ENCODE measurements at places on chromosomes 6 and 20.

GRCh38 chr6:29466241-29466640 is 9.3 kb downstream of the OR2H1 start:
- no peak for DNase-seq

DNA sequence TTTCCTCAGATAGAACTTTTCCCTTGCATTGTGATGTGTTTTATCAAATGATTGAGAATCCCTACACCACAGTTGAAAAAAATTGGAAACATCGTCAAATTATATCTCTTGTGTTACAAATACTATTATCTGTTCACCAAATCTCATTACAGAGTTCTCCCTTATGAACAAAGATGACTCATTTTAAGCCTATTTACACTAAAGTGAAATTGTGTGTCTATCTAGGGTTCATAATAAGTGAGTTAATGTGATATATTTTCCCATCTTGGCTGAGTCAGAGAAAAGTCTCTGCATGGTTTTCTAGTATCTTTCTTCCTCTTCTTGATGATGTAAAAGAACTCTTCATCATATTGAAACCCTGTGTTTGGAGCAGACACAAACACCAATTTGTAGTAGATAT is 1263.3 kb upstream of the EYS start:
- no peak for DNase-seq

DNA sequence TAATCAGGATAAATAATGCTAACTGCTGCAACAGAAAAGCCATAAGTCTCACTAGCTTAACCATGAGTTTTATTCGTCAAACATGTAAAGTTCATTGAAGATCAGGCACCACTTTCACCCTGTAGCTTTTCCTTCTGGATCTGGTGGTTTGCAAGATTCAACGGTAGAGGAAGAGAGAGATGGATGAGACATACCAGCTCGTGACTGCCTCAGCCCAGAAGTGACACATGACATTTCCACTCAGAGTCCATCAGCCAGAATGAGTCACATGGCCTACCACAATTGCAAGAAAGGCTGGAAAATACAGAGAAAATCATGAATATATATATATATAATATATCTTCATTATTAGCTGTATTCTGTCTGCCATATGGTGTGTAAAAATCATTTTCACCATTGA is 29.0 kb downstream of the SPTLC3 start:
- DNase-seq: no peak

GRCh38 chr20:3459881-3460307 is 10.9 kb upstream of the ATRN start:
- no peak for DNase-seq

DNA sequence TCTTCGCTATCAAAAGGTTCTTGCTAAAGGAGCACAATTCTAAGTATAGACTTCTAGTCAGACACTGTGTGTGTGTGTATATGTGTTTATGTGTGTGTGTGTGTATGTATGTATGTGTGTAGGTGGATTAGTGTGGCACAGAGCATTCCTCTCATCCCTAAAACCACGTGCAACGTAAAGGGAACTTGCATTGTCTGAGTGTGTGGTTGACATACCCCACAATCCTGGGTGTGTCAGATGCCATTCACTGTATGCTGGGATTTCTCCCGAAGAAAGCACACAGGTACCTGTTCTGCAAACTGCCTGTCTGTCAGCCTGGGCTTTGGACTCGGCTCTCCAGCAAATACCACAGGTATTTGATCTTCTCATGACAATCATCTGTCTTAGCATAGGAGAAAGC is 42.3 kb upstream of the TBC1D7 start:
- no peak for DNase-seq

GRCh38 chr6:145368075-145368474 is 367.2 kb downstream of the EPM2A start:
- DNase-seq: no peak

DNA sequence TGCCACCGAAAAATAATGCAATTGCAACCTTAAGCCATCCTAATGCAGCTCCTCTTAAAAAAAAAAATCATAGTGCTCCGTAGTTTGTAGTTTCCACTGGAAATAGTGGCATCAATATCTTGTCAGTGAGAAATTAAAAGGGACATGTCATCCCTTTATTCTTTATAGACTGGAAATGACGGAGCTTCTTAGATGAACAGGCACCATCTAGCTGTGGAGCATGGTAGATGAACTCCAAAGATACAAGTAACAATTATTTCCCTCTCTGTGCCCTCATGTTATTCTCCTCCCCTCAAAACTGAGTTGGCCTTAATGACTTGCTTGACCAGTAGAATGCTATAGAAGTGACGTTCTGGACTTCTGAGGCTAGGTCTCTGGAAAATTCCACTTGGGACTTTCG is 268.1 kb upstream of the SPTLC3 start:
- DNase-seq: no peak

DNA sequence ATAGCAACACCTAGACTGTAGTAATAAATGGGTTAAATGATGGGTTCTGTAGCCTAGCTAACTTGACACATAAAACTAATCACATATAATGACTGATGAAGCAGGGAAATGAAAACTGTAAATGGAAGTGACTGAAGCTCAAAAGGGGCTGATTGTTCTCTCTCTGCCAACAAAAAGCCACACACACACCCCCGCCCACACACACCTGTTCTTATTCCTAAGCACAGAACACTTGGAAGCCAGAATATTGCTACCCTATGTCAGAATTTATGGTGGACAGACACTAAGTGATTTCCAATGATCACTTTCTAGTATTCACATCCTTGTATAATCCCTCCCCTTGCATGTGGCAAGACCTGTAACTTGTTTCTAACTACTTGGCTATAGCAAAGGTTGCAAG is 603.5 kb downstream of the UTRN start:
- no peak for DNase-seq

- DNase-seq: no peak
These were observed 185.0 kb downstream of the SLC35F1 start for GRCh38 chr6:118092086-118092485.

DNA sequence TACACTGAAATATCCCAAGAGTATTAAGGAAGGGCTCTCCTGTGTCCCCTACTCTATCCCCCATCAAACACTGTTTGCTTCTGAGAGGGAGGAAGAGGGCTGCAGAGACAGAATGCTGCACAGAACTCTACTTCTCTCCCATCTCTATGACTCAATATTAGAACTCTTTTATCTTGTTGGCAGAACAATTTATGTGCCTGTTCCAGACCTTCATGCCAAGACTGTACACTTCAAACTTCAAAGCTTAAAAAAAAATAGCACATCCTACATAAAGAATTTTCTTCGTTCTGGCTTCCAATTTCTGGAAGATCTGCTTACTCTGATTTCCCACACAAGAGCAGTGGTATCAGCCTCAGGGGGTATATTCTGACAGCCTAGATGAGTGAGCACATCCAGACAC is 19.6 kb upstream of the GPR63 start:
- DNase-seq: no peak

GRCh38 chr20:32063695-32064094 is 11.7 kb downstream of the HCK start:
- DNase-seq: no peak

- no peak for DNase-seq
These were observed 25.1 kb downstream of the ZC3H12D start for GRCh38 chr6:149459761-149460160.

- DNase-seq: no peak
These were observed 587.2 kb downstream of the PRKN start for GRCh38 chr6:162140251-162140852.

DNA sequence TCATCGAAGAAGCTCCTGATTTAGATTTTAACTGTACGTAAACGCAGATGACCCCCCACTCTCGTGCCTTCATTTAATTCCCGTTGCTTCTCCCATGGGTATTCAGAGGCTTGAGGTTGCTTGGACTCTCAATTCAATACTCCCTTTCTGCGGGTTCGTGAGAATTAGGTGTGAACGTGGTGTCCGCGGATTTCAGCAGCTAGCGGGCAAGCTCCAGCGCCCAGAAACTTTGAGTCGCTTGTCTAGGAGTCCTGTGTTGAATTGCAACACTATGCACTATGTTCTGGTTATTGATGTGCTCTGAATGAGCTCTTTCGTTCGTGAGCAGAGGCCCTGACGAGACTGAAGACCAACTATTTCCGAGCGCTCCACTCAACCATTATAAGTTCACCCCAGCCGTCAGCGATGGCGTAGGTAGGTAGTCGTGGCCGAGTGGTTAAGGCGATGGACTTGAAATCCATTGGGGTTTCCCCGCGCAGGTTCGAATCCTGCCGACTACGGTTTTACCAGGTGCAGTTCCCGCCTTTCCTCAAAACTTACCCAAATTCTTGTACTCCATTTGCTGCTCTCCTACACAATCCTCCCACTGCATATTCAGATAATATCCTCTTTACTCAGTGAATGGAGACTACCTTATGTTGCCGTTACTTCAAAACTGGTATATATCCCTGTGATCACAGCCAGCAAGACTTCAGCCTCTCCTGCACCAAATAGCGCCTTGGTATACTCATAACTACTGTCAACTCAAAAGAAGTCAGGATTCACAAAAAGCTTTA is 72.6 kb upstream of the ZNF184 start:
- DNase-seq: no peak

DNA sequence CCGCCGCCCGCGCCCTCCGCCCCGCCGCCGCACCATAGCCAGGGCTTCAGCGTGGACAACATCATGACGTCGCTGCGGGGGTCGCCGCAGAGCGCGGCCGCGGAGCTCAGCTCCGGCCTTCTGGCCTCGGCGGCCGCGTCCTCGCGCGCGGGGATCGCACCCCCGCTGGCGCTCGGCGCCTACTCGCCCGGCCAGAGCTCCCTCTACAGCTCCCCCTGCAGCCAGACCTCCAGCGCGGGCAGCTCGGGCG is 1.5 kb downstream of the FOXC1 start:
- DNase-seq: no peak

DNA sequence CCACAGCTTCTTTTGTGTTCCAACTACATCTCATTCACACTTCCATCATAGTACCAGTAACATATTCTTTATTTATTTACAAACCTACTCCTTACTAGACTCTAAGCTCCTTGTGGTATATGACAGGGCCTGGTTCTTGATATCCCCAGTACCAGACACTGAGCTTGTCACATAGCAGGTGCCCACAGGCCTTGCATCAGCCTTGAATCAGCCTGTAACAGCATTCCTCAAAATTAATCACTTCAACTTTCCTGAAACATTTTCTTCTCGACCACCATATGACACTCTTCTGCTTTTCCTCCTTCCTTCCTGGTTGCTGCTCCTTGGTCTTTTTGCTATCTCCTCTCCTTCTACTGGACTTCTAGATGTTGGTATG is 24.7 kb upstream of the SRPK1 start:
- DNase-seq: no peak

- DNase-seq: no peak
These were observed 9.4 kb upstream of the KHDC1L start for GRCh38 chr6:73234733-73235132.

- no peak for DNase-seq
These were observed 37.8 kb downstream of the DACT2 start for GRCh38 chr6:168281826-168282225.

GRCh38 chr20:6630514-6630913 is 137.0 kb upstream of the BMP2 start:
- DNase-seq: no peak

DNA sequence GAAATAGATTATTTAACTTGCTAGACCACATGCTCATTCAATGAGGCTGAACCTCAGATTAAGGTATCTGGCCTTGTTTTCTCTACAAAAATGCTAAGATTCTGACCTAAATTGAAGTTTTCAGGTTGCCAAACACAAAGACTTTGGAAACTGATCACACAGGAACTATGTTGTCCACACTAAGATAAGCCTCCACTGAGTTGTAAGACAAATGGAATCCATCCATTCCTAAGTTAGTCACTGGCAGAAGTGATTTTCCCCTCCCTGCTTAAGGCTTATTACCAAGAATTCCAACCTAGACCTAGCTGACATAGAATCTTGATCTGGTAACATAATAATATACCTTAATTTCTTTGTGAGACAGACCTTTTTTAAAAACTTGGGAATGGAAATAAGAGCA is 608.1 kb downstream of the TENT5A start:
- DNase-seq: no peak

GRCh38 chr6:18792866-18793265 is 405.7 kb downstream of the RNF144B start:
- DNase-seq: no peak

- no peak for DNase-seq
These were observed 30.8 kb upstream of the HLA-DOA start for GRCh38 chr6:33040157-33040556.

All from stimulated activated CD8-positive, alpha-beta memory T cell treated with anti-CD3 and anti-CD28 coated beads, Interleukin-7, amount 100 ng/mL, for 1 hour (primary cell).